ENCODE measurements at places on chromosomes 16 and 17. TPM values are rescaled to one million over a fixed set of nuclear protein-coding genes. Genes with fewer than 3 reads are reported as not detected.

PMP22 gene
- total RNA-seq = 260 TPM

MYH3 gene
- 0.30 TPM for total RNA-seq

ZFP3 gene
- total RNA-seq = 0.47 TPM

LGALS9C gene
- not detected for total RNA-seq

HP gene
- total RNA-seq = not detected

SPEM2 gene
- total RNA-seq = not detected

HBQ1 gene
- total RNA-seq = not detected
